A549 treated with DMSO at 1 μM for 4 hours (cell line): ENCODE measurements at places on chromosomes 3 and 15. TPM values are rescaled to one million over a fixed set of nuclear protein-coding genes. Genes with fewer than 3 reads are reported as not detected.

ADAMTS9 gene
- 0.54 to 0.78 TPM (median 0.59 TPM) in 5 replicates for total RNA-seq

CAPN3 gene
- 0.21 to 0.95 TPM (median 0.23 TPM) in 5 replicates for total RNA-seq

CFAP161 gene
- total RNA-seq: not detected in 5 replicates

RLBP1 gene
- total RNA-seq: not detected in 5 replicates

MEGF11 gene
- total RNA-seq: 0.11 to 0.74 TPM (median 0.49 TPM) in 5 replicates

IL12A gene
- total RNA-seq: 0.49 to 1.4 TPM (median 0.83 TPM) in 5 replicates

KLHL40 gene
- not detected in 5 replicates for total RNA-seq

SV2B gene
- 0.02 to 0.03 TPM (median 0.03 TPM) in 4 of 5 replicates, not detected in the other for total RNA-seq

DUOXA1 gene
- 0.08 to 0.18 TPM (median 0.17 TPM) in 5 replicates for total RNA-seq

COL7A1 gene
- total RNA-seq: 139 to 257 TPM (median 204 TPM) in 5 replicates

ENTPD3 gene
- total RNA-seq: 0.05 TPM in 1 of 5 replicates, not detected in the others

FRG2C gene
- total RNA-seq: not detected in 5 replicates

FAM81A gene
- 10.4 to 17.3 TPM (median 13.9 TPM) in 5 replicates for total RNA-seq

CORO2B gene
- 2.9 to 4.0 TPM (median 3.7 TPM) in 5 replicates for total RNA-seq

CCDC54 gene
- total RNA-seq: not detected in 5 replicates

XYLB gene
- 3.0 to 5.7 TPM (median 4.9 TPM) in 5 replicates for total RNA-seq

GPR27 gene
- total RNA-seq: 2.6 to 4.0 TPM (median 3.1 TPM) in 5 replicates

EPHA3 gene
- total RNA-seq: not detected in 5 replicates

CLDN1 gene
- total RNA-seq: 28.6 to 35.6 TPM (median 30.3 TPM) in 5 replicates

ZPLD1 gene
- total RNA-seq: 0.04 to 0.07 TPM (median 0.06 TPM) in 4 of 5 replicates, not detected in the other

GABRB3 gene
- total RNA-seq: 65.5 to 99.5 TPM (median 86.7 TPM) in 5 replicates

CXCR6 gene
- total RNA-seq: not detected in 5 replicates

SCN11A gene
- 0.01 TPM in 1 of 5 replicates, not detected in the others for total RNA-seq

GHSR gene
- total RNA-seq: not detected in 5 replicates

COL6A6 gene
- total RNA-seq: not detected in 5 replicates

BTLA gene
- 0.02 to 0.06 TPM in 2 of 5 replicates, not detected in the others for total RNA-seq

PRSS50 gene
- not detected in 5 replicates for total RNA-seq

DNAJA4 gene
- total RNA-seq: 0.12 TPM in 1 of 5 replicates, not detected in the others

FSD2 gene
- not detected in 5 replicates for total RNA-seq

CCDC33 gene
- 5.0 to 7.6 TPM (median 5.8 TPM) in 5 replicates for total RNA-seq

SLC28A2 gene
- not detected in 5 replicates for total RNA-seq

SEMA3G gene
- total RNA-seq: 0.03 to 0.30 TPM (median 0.09 TPM) in 5 replicates

CBLB gene
- total RNA-seq: 9.9 to 14.5 TPM (median 13.0 TPM) in 5 replicates

CPOX gene
- total RNA-seq: 16.6 to 26.3 TPM (median 22.6 TPM) in 5 replicates

CRTAP gene
- total RNA-seq: 247 to 311 TPM (median 300 TPM) in 5 replicates

FBXW12 gene
- total RNA-seq: not detected in 5 replicates

EFL1 gene
- total RNA-seq: 22.7 to 31.7 TPM (median 25.0 TPM) in 5 replicates

GOLGA8O gene
- total RNA-seq: 0.19 to 0.54 TPM (median 0.33 TPM) in 5 replicates

EPHB1 gene
- total RNA-seq: 0.05 to 0.23 TPM (median 0.11 TPM) in 4 of 5 replicates, not detected in the other

CCK gene
- total RNA-seq: 1.4 to 2.2 TPM (median 1.6 TPM) in 5 replicates

REC114 gene
- not detected in 5 replicates for total RNA-seq

MAP2K5 gene
- 7.7 to 13.0 TPM (median 11.9 TPM) in 5 replicates for total RNA-seq

H1-8 gene
- total RNA-seq: not detected in 5 replicates

DPPA2 gene
- not detected in 5 replicates for total RNA-seq

SLC9C1 gene
- not detected in 5 replicates for total RNA-seq

C3orf49 gene
- total RNA-seq: not detected in 5 replicates
